NCI-H82 (cell line): ENCODE measurements at places on chromosomes 5 and 9.

DNA sequence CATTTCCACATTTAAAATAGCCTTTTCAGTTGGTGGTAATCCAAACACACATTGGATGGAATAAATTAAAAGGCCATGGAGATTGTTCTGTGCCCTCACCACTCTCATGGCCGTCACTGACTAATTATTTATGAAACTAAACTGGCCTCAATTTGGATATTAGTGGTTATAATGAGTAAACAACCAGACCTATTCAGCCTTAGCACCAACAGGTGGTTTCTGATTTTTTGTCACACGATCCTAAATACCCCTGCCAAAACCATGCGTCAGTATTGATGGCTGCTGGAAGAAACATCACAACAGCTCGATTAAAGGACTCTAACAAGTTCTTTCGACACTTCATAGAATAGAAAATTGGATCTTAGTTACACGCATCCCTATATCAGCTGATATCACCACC is 276.0 kb upstream of the DAP start:
- DNase-seq: no peak

DNA sequence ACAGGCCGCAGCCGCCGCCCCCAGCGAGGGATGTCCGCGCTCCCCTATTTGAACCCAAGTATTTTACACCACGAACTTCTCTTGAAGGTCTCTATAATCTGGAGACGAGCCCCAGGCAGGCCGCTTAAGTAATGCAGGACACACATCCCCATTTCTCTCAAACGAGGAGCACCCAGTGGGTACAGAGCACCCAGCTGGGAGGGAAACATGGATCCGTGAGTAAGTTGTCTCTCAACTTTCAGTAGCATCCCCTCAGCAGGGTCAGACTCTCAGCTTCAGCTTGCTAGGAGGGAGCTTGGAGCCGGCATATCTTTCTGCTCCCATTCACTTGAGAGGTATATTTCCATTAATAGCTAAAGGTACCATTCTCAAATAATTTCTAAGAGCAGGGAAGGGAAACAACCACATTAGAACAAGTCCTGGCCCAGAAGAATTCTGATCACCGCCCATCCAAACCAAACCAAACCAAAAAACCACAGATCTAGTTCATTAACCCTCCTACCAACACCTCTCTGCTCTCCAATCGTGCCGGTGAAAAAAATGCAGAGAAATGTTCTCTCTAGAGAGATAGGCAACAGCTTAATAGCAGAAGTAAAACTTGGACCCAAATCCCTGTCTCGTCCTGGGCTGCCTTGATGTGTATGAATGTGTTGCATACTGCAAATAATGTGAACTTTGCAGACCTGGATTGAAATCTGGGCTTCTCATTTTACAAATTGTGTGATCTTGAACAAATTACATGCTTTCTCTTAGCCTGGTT is 910 bp downstream of the TDRD7 start:
- DNase-seq: peak; percentile 36

- DNase-seq: no peak
Measured at GRCh38 chr5:153756540-153756939, 266.1 kb downstream of the GRIA1 start.

DNA sequence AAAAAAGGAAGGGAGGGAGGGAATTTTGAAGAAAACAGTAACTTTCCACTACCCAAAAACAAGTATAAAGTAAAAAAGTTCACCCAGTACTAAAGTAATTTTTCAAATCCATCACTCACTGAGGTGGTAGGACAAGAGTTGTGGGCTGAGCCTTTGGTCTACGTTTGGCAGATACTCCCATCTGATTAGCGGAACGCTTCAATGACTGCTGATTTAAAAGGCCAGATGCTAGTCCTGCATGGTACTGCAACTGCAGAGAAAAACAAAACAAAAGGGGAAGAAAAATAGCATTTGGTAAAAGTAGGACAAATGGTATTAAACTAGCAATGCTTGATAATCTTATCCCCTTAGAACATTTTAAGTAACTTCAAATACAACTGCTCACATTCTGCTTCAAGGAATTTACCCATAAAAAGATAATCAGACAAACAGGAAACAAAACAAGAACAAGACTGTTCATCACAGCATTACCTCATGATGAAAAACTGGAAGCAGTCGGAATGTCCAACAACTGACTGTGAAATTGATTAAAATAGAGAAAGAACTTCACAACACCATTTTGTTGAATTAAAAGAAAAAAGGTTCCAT is 65.4 kb downstream of the MED27 start:
- no peak for DNase-seq

GRCh38 chr9:19936598-19936997 is 147.8 kb upstream of the SLC24A2 start:
- DNase-seq: peak; percentile 36

- no peak for DNase-seq
Measured at GRCh38 chr5:73513996-73514395, 15.8 kb downstream of the BTF3 start.

GRCh38 chr5:20000416-20000815 is 12.4 kb upstream of the CDH18 start:
- no peak for DNase-seq

- peak; percentile 65 for DNase-seq
Measured at GRCh38 chr9:117218951-117219350, 195.9 kb downstream of the ASTN2 start.
